ENCODE measurements at places on chromosomes 6 and 20.

GRCh38 chr20:41734506-41734945 lies 116.3 kb upstream of the CHD6 start:
- peak; percentile 16 for DNase-seq

- no peak for DNase-seq
These were observed 382.4 kb upstream of the CDH4 start for GRCh38 chr20:60869625-60870024.

- no peak for DNase-seq
These were observed 327.1 kb upstream of the PRDM1 start for GRCh38 chr6:105759015-105759414.

- DNase-seq, result no peak
These were observed 10.3 kb upstream of the RALY start for GRCh38 chr20:33983371-33983770.

GRCh38 chr6:38040254-38040653 lies 220.7 kb downstream of the ZFAND3 start:
- no peak for DNase-seq

DNA sequence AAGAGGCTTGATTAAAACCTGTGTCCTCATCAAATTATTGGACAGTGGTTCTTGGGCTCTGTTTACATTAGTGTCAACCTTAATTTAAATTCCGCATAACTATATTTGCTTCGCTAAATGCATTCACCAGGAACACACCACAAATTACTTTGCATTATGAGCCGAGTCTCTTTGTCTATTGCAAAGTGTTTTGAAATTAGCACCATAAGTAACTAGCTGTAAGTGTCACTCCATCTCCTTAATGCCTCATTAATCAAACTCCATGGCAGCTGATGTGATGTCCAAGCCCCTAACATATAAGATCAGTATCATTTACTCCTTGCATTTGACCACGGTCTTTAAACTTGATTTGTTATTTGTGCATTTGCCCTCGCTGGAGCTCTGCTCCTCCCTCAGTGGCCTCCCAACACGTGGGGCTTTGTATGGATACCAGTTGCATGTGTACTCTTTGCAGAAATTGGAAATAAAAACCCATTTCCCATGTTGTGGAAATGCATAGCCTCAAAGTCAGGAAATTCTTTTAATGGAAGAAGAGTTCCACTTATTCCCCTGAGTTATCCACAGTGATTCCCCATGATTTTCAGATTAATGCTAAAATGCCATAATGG lies 24.6 kb downstream of the FOXA2 start:
- DNase-seq, result no peak

DNA sequence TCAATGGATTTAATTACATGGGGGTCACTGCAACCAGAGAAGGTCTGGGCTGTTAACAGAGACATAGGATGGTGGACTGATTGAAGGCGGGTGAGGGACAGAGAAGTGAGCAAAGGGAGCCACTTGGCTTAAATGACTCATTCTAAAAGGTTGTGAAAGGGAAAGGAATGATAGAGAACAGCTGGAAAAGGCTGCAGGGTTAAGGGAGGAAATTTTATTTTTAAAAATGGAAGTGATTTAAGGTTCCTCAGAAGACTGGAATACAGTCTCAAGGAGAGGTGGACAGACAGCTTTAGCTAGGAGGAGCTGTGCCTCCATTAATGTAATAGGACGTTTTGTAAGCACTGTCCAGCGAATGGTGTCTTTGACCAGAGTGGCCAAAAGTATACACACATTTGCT lies 46.7 kb downstream of the RGS17 start:
- no peak for DNase-seq

- no peak for DNase-seq
These were observed 6.2 kb downstream of the SIGLEC1 start for GRCh38 chr20:3705970-3706739.

GRCh38 chr6:45543298-45544235 lies 165.8 kb upstream of the SUPT3H start:
- DNase-seq, result no peak

DNA sequence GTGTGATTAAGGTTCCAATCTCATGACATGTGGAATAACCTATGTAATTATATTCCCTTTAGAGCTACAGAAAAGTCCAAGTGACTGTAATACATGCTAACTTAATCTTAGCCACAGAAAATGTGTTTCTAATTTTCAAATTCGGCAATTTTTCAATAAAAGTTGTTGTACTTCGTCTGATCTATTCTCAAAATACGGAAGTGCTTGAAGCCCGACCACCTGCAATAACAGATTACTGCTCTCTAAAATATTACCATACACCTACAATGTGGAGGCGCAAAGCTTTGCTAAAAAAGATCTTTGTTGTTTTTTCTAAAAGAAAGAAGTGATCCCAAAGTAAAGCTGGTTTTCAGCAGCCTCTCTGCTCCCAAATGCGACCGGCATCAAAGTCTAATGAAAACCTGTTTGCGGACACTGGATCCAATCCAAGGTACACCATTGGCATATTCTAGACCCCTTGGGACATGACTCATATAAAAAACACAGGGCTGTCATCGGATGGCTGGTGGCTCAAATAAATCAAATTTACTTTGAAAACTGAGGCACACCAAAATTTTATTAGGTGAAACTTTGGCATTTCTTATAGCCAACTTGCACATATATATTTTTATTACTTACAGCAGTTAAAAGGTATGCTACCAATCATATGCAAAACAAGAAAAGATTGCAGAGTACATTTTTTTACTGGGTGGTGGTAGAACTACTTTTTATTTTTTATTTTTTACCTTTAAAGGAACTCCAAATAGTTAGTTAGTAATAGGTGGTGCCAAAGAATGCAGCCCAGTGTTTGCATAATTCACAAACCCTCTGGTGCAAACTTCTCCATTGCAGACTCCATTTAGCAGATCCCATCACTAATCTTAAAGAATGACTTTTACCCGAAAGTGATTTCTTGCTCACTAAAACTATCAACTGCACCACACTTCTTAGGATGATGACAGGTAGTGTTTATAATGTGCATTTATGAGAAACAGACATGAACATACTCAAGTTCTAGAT lies 118.7 kb upstream of the TBX18 start:
- DNase-seq, result no peak

DNA sequence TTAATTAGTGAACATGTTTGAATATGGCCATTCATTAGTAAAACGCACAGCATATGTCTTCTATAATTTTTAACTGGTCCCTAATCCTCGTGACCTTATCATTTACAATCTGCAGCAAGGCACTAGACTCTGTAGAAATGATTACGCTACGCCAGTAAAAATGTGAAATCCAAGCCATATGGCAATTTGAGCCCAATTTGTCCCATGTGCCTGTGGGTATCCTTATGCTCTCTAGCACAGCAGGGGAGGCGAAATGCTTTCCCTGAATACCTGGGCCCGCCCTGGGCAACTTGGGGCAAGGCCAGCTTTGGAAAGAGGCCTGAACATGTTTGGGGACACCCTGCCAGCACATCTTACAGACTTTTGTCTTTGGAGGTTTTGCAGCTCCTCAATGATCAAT lies 122.7 kb upstream of the AGPAT4 start:
- DNase-seq, result no peak
